ENCODE measurements at places on chromosomes 7 and 10. TPM values are rescaled to one million over a fixed set of nuclear protein-coding genes. Genes with fewer than 3 reads are reported as not detected.

Gene LIPN
- not detected for total RNA-seq

Gene NDUFB2
- 203 TPM for total RNA-seq

Gene RASSF4
- total RNA-seq: 6.6 TPM

Gene DNAH11
- 1.4 TPM for total RNA-seq

Gene SPDYE1
- total RNA-seq: not detected

Gene DPYSL4
- total RNA-seq: 2.8 TPM

Gene PTPRN2
- 1.1 TPM for total RNA-seq

Gene ST8SIA6
- under 0.01 TPM for total RNA-seq

Gene CC2D2B
- total RNA-seq: not detected

Gene CACNA2D1
- total RNA-seq: 12.8 TPM

Gene ARMC3
- not detected for total RNA-seq

Gene ACSM6
- not detected for total RNA-seq

Gene CHST15
- total RNA-seq: 12.7 TPM

Gene SPDYE11
- total RNA-seq: not detected

Gene DGKI
- 0.89 TPM for total RNA-seq

Gene HMX3
- not detected for total RNA-seq

Gene VWDE
- total RNA-seq: under 0.01 TPM

Gene PLPP4
- total RNA-seq: 0.89 TPM

Gene CRTAC1
- not detected for total RNA-seq
